ENCODE measurements at places on chromosomes 4 and X. TPM values are rescaled to one million over a fixed set of nuclear protein-coding genes. Genes with fewer than 3 reads are reported as not detected.

- no peak for DNase-seq
Observed at GRCh38 chr4:92014067-92014466, 289.7 kb upstream of the GRID2 start.

GRCh38 chr4:545612-546011, 30.5 kb downstream of the TMEM271 start:
- no peak for DNase-seq

GRCh38 chr4:148808416-148808815, 366.2 kb upstream of the NR3C2 start:
- no peak for DNase-seq

DNA sequence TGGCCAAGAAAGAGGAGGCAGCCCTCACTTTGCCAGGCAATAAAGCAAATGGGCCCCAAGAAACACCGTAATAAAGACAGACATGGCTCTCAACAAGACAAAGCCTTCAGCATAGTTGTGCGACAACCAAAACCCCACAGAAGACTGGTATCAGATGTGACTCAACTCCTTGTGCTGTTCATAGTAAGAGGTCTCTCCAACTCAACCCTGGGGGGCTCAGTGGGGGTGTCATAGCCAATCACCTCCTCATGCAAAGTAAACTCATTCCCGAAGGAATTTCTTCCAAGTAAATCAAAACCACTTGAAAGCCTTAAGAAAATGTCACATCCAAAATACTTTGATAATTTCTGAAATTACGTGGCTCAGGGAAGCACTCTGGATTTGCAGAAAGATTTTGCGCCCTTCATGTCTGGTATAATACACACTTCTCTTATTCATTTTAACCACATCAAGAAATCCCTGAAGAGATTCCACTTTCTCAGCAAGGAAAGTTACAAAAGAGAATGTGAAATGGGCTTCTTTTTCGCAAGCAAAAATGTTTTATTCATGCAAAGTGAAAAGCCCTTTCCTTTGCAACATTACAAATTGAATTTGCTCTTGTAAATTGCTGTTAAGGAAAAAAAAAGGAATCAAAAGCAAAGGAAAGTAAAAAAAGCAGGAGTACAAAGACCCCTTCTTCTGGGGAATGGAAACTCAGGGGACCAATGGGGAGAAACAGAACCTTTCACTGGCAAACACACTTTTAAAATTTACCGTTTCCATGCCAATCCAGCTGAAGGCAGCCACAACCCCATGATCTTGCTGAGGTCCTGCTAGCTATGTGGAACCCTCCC, 137.4 kb downstream of the NSUN7 start:
- no peak for DNase-seq

GRCh38 chrX:20116577-20117240, at the start of gene MAP7D2:
TSS of gene MAP7D2 (minus strand) at chrX:20116907. CDS start at chrX:20116879, 28 bp downstream.
- DNase-seq = peak; percentile 14

DNA sequence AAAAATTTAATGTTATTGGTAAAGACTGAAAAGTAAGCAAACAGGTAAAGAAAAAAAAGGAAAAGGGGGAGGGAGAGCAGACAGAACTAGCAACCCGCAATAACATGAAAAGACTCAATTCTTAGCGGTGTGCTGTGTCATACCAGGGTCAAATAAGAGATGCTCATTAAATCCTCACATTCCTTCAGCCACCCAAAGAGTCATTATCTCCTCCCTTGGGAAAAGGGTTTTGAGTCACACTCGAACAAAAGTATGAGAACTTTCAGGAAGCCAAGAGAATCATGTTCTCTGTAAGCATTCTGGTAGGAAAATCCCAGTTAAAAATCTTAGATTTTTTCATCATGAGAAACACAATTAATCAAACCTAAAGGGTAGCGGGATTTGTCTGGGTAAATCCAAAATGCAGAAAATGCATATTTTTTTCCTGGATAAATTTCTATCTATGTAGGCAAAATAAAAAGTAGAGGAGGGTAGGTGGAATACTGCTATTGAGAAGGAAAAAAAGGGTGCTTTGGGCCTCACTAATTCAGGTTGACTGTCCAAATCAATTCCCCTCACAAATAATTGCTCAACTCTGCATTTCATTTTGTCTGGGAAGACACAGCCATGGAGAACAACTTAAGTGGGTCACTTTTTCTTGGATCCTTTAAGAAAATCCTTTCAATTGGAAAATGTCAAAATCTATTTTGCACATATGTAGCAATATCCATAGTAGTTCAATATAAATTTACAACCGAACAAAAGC, 23.2 kb downstream of the TNIP3 start:
- DNase-seq = no peak

DNA sequence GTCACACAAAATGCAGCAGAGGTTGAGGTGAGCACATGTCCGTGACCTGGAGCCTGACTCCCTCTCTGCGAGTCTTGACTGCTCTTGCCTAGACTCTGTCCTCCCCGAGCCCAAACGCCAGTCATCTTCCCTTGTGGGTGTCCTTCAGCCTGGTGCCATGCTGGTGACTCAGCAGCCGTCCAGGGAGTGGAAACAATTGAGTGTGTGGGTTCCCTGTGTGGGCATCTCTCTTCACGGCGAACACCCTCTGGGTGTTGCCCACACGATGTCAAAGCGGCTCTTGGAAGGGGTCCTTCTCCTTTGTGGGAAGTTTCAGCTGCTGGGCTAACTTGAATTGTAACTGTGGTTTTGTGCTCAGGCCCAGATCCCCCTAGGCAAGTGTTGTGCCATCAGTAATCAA, 17.5 kb upstream of the MSANTD1 start:
- DNase-seq = no peak

DNA sequence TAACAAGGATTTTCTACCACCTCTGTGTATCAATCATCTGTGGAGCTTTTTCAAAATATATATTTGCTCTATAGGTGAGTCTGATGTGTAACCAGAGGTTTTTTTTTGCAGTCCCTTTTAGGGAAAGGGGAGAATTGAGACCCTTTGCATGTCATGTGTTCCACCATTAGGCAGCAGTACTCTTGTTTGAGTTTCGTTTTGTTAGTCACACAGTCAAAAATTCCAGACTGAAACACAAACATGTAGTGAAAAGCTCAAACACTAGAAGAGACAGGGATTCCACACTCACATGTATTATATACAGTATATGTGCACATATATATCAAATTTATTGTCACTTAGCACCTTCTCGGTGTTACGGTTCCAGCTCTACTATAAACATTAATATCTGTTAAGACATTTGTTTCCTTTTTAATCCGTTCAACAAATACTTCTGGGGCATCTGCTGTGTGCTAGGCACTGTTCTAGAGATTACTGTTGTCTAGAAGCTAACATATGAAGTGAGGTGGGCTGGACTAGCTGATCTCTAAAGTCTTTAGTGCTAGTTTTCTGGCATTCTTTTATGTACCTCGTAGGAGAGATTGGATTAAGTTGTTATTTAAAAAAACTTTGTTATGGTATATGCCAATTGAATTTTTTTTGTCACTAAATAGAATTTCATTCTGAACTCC, 5.5 kb downstream of the USP9X start:
- DNase-seq = no peak

DNA sequence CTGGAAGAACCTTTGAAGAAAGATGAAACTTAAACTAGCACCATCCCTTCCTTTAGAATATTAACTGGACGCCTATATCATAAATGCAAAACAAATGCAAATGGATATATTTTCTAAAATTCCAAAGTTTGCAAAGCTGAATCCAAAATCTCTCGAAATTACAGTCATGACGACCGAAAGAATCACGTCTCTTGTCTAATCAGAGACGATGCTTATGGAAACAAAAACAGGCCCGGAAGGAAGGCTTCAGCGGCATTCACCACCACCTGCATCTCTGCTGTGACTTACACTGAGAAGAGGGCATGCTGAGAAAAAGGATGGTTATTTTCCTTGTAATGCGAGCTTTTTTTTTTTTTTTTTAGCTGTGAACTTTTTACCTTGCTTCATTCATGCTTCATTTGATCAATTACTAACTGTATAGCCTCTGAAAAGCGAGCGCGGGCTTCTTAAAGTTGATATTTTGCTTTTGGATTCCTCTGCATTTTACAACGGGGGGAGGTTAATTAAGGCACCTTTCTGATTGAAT, 209.3 kb downstream of the SOWAHB start:
- DNase-seq = no peak

DNA sequence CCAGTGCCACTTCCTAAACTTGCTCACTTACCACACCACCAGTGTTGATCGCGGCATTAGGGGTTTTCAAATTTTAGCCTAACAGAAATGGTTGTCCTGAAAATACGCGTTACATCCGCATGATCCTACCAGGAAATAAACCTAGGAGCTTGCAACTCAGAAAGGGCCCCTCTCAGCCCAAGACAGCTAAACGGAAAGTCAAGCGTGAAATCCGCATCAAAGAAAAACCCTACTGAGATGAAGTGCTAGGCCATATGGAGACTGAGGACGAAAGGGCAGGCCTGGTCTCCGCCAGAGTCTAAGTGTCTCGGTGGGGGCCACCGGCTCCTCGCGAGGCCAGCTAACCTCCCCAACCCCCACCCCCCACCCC, 626 bp downstream of the YTHDC1 start:
- DNase-seq = peak; percentile 63

- no peak for DNase-seq
Observed at GRCh38 chrX:42025861-42026260, 102.5 kb upstream of the CASK start.

DNA sequence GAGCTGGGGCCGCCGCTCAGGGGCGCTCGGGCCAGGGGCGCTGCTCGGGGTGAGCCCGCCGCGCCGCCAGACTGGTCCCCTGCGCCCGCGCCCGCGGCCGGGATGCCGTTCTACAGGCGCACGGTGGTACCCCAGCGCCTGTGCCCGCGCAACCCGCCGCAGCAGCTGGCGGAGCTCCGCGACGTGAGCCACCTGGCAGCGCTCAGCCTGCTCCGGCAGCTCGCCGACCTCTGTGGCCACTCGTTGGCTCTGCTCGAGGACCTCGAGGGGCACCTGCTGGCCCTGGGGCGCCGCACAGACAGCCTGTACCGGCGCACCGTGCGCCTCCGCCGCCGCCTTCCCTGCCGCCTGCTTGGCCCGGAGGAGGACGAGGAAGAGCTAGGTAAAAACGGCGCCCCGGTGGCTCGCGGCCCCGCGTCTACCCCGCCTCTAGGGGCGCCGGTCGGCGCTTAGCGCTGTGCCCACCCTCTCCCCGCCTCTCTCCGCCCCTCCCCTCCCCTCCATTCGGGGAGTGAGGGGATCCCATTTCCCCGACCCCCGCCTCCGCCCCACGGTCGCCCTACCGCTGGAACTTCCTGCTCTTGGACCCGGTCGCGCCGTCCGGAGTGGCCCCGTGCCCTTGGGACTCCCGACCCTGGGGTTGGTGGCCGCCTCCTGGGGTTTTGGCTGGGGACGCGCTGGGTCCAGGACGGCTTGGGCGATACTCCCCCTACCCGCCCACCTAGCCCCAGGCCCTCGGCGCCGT, 513 bp downstream of the NHSL2 start:
- DNase-seq = peak; percentile 25

DNA sequence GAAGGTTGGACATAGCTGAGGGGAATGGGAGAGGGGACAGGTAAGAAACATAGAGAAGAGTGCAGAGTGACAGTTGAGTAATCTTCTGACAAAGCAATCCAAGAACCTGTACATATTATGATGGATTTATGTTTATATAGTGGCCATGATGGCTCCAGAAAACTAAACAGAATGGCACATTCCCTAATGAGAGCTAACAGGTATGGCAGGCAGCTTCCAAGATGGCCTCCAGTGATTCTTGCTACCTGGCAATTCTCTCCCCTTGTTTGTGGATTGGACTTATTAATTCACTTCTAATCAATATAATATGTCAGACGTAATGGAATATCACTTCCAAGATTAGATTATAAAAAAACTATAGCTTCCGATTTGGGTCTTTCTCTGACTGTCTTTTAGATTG, 359.5 kb downstream of the DTHD1 start:
- DNase-seq = no peak

GRCh38 chr4:73409978-73410548, 6.0 kb downstream of the ALB start:
- no peak for DNase-seq

DNA sequence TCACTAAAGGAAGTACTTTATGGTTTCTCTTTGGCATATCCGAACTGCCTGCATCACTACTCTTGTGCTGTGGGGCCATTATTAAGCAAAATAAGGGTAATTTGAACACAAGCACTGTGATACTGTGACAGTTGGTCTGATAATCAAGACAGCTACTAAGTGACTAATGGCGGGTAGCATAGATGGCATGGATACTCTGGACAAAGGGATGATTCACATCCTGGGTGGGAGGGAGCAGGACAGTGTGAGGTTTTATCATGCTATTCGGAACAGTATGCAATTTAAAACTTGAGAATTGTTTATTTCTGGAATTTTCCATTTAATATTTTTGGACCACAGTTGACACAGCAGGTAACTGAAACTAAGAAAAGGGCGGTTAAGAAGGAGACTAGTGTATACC, 52.6 kb upstream of the CITED1 start:
- DNase-seq = peak; percentile 57

DNA sequence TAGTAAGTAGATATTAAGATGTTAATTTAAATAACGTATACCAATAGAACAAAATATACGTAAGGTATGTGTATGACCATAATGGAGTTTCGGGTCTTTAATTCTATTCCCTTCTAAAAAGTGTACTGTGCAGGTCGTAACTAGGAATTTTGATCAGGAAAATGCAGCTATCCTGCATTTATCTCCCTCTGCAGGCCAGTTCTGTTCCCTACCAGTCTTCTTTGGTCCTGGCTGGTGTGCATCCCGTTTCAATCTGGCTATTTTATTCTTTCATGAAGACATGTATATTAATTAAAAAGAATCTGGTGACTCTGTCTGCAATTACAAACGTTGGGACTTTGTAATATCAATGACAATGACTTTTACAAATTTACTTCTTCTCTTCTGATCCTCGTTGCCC, 534.1 kb upstream of the AADAT start:
- no peak for DNase-seq

DNA sequence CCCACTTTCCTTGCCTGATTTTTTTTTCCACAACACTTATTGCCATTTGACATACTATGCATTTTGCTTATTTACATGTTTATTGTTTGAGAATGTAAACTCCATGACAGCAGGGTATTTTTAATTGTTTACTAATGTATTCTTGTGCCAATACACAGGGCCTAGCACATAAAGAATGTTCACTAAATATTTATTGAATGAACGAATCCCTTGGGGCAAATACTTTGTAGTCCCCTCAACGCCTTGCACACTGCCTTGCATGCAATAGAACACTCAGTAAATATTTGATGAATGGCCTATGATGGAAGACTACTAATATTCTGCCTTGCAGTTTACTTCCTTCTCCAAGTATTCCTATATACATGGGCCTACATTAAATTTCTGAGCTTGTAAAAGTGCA, 1.4 kb upstream of the PRPS1 start:
- no peak for DNase-seq

- no peak for DNase-seq
Observed at GRCh38 chr4:60808726-60809485, 391.2 kb upstream of the ADGRL3 start.

TMEM255A gene
- total RNA-seq = 0.43 TPM

L1CAM gene
- total RNA-seq = 4.5 TPM

CCSER1 gene
- total RNA-seq = 105 TPM

TLL1 gene
- 0.94 TPM for total RNA-seq

PAGE1 gene
- total RNA-seq = 11.9 TPM

EFHC2 gene
- total RNA-seq = 8.2 TPM

RTL9 gene
- total RNA-seq = 94.4 TPM

HSFX3 gene
- total RNA-seq = 5.6 TPM

REELD1 gene
- 0.62 TPM for total RNA-seq

USP51 gene
- total RNA-seq = 13.3 TPM

BEND2 gene
- 20.0 TPM for total RNA-seq

SLC6A14 gene
- not detected for total RNA-seq

GLOD5 gene
- not detected for total RNA-seq

ABLIM2 gene
- 5.2 TPM for total RNA-seq

Measured in testis (tissue), 5 donors.